ENCODE measurements at places on chromosomes 13 and 19. TPM values are rescaled to one million over a fixed set of nuclear protein-coding genes. Genes with fewer than 3 reads are reported as not detected.

IL27RA gene
- 22.6 TPM for total RNA-seq

LHB gene
- total RNA-seq = not detected

KCNN1 gene
- total RNA-seq = not detected

ZNF71 gene
- total RNA-seq = 4.9 TPM

RFPL4A gene
- total RNA-seq = 0.13 TPM

LRRC63 gene
- total RNA-seq = 0.33 TPM

OR7C1 gene
- total RNA-seq = not detected

CD33 gene
- 52.3 TPM for total RNA-seq

OLFM2 gene
- total RNA-seq = not detected

GPR4 gene
- total RNA-seq = 0.10 TPM

CTXN1 gene
- total RNA-seq = 3.1 TPM

ATP1A3 gene
- 0.03 TPM for total RNA-seq

Data from HT1080 (cell line).